ENCODE measurements at places on chromosomes 6 and 20.
A peak's percentile ranks its signal among the peaks of the same experiment; 100 is the strongest.

DNA sequence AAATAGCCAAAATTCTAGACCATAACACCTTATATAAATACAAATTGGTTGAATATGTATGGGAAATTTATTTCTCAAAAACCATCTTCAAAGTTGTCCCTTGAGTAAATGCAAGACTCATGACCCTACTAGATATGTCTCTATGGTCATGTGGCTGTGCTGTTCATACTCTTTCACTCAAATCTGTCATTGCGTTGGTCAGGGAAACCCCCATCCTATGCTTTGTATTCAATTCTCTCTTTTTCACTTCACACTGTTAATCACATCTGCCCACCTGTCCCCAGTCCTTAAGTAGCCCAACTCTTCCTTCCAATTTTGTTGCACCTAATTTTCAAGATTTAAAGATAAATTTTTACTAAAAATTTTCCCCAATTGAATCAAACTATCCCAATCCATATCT, 51.0 kb downstream of the RPS12 start:
- DNase-seq: no peak

DNA sequence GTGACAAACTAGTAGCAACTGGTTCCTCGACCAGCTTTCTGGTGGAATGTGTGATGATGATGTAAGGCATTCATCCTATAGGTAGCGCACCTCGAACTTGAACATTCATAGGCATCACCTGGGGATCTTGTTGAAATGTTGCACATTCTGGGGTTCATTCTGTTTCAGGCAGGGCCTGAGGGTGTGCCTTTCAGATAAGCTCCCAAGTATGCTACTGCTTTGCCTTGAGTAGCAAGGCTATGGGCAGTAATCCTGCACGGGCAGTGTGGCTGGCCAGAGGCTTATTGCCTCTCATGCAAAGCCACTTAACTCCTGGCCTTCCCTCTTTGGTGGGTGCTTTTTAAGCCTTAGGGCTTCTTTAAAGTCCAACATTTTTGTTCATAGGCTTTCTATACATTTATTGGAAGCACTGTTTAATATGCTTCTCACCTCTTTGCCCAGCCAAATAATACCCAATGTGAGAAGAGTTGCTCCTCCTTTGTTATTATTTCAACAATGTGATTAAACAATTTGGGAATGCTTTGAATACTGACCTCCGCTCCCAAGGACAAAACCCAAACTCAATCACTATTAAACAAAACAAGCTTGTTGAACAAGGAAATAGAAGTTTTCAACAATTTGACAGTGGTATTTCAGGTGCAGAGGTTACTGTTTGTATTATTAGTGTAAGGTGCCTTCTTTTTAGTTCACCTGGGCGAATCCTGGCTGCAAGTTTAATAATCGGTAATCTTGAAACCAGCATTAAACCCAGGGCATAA, 57.5 kb downstream of the JARID2 start:
- no peak for DNase-seq

DNA sequence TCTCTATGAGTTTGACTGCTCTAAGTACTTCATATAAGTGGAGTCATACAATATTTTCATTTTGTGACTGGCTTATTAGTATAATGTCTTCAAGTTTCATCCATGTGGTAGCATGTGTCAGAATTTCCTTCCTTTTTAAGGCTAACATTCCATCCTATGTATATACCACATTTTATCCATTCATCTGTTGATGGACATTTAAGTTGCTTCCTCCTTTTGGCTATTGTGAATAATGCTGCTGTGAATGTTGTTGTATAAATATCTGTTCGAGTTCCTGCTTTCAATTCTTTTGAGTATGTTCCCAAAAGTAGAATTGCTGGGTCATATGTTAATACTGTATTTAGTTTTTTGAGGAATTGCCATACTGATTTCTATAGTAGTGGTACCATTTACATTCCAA, 79.5 kb downstream of the PTPRA start:
- no peak for DNase-seq

DNA sequence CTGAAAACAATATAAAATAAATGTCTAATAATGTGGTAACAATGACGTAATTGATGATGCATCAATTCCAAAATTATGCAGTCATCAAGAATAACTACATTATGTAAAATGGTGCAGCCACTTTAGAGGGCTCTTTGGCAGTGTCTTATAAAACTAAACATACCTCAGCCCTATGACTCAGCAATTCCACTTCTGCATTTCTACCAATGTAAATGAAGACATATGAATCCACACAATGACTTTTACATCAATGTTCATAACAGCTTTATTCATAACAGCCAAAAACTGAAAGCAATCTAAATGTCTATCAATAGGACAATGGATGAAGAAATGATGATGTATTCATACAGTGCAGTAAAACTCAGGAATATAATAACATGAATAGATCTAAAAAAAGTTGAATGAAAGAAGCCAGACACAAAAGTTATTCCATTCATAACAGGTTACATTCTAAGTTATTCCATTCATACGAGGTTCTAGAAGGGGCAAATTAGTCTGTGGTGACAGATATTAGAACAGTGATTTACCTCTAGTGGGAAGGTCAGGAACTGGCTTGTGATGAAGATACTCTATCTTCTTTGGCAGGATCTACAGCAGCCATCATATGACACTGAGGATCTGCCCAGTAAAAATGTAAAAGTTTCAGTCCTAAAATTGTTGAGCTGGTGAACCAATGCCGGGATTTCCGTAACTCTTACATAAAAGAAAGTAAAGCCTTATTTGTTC, 396.1 kb downstream of the PLCB1 start:
- DNase-seq: no peak

DNA sequence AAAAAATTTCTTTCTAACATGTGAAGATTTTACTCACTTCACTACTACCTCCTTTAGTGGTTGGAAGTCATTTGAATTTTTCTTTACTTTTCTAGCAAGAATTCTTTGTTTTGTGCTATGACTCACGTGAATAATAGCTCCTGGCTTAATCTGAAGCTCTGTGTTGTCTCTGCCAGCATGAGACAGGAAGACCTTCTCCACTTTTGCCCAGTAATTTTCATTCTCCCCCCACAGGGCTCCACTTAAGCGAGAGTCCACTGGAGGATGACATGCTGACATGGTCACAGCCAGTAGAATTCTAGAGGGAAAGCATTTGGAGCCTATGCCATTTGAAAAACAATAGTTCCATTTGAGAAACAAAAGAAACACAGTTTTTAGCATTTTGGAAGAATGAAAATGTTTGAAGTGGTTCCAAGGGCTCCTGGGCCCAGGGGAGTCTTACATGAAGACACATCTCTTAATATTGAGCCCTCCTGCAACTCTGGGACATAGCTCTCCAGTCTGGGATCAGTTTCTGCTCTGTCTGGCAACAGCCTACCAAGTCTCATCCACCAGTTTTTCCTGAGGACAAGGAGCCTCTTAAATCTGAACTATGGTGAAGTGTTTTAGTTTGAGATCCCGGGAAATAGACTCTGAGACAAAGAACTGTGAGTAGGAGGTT, 231.4 kb downstream of the PAX1 start:
- DNase-seq: no peak

- no peak for DNase-seq
Measured at GRCh38 chr6:122077603-122078002, 321.8 kb upstream of the HSF2 start.

- no peak for DNase-seq
Measured at GRCh38 chr6:85468326-85468725, 18.4 kb downstream of the NT5E start.

GRCh38 chr20:41299899-41300298, 17.6 kb downstream of the ZHX3 start:
- DNase-seq: no peak

GRCh38 chr6:76866091-76866915, 597.0 kb downstream of the HTR1B start:
- DNase-seq: no peak

GRCh38 chr6:112298021-112298745, 43.8 kb upstream of the LAMA4 start:
- DNase-seq: no peak

GRCh38 chr6:48184648-48185047, 73.7 kb upstream of the PTCHD4 start:
- DNase-seq: no peak

- peak; percentile 28 for DNase-seq
Measured at GRCh38 chr20:49541733-49542513, 26.0 kb downstream of the PTGIS start.

GRCh38 chr6:34486106-34486740, 20.3 kb downstream of the PACSIN1 start:
- DNase-seq: no peak

DNA sequence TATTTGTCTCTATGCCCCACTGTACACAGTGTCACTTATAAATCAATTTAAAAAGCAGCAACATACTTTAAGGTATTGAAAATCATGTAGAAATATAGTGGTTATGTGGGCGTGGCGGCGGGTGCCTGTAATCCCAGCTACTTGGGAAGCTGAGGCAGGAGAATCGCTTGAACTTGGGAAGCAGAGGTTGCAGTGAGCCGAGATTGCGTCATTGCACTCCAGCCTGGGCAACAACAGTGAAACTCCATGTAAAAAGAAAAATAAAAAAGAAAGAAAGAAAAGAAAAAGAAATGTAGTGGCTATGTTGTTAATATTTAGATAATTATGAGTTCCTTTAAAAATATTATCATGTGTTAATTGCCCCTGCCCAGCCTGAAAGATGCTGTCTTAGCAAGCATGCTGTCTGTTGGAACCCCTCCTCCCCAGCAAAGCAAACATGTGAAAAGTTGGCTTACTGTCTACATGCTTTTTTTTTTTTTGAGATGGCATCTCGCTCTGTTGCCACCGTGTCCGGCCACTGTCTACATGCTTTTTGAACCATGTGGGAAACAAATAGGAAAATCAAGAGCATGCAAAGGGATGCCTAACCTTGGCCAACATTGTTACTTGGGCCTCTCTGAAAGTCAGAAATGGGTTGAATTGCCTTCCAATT, 151.4 kb upstream of the TSHZ2 start:
- DNase-seq: no peak

Measured in T-helper 2 cell (primary cell).